Stimulated activated CD8-positive, alpha-beta memory T cell treated with anti-CD3 and anti-CD28 coated beads, Interleukin-7, amount 100 ng/mL, for 4 hours (primary cell): ENCODE measurements at places on chromosomes 11 and 22.

- DNase-seq, result no peak
These were observed 9.1 kb downstream of the CPT1A start for GRCh38 chr11:68832476-68833181.

DNA sequence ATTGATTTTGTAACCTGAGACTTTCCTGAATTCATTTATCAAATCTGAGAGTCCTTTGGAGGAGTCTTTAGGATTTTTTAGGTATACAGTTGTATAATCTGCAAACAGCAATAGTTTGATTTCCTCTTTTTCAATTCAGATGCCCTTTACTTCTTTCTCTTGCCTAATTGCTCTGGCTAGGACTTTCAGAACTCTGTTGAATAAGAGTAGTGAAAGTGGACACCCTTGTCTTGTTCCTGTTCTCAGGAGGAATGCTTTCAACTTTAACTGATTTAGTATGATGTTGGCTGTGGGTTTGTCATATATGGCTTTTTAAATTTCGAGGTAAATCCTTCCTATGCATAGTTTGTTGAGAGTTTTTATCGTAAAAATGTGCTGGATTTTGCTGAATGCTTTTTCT is 227.4 kb downstream of the CSNK2A3 start:
- DNase-seq, result no peak

- no peak for DNase-seq
These were observed 1166.2 kb downstream of the TBC1D22A start for GRCh38 chr22:47928631-47929030.

DNA sequence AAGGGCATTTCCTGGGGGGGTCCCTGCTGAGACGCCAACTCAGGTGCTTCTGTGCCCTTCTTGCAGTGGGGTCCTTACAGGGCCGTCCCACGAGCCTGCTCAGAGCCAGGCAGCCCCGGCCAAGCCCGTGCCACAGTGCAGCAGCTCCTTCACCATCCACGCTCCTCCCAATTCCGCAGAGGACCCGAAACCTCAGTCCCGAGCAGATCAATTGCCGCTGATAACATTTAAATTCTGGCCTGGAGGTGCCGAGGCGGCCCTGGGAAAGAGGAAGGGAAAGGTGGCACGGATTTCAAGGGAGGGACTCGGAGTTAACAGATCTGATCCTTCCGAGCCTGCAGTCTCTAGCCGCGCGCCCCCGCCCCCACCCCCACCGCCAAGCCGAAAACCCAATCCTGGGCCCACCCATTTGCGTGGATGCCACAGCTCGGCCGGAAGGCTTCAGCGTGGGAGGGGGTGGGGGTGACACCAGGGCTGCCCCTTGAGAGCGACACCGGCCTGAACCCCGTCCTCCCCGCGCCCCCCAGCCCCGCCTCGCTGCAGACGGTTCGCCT is 32.3 kb upstream of the JAM3 start:
- DNase-seq, result no peak
